CD4-positive, alpha-beta T cell treated with Interferon gamma for 1 hour (primary cell): ENCODE measurements at places on chromosomes 7 and 10.

GRCh38 chr10:49500412-49500811 is 38.5 kb downstream of the ERCC6 start:
- no peak for DNase-seq

DNA sequence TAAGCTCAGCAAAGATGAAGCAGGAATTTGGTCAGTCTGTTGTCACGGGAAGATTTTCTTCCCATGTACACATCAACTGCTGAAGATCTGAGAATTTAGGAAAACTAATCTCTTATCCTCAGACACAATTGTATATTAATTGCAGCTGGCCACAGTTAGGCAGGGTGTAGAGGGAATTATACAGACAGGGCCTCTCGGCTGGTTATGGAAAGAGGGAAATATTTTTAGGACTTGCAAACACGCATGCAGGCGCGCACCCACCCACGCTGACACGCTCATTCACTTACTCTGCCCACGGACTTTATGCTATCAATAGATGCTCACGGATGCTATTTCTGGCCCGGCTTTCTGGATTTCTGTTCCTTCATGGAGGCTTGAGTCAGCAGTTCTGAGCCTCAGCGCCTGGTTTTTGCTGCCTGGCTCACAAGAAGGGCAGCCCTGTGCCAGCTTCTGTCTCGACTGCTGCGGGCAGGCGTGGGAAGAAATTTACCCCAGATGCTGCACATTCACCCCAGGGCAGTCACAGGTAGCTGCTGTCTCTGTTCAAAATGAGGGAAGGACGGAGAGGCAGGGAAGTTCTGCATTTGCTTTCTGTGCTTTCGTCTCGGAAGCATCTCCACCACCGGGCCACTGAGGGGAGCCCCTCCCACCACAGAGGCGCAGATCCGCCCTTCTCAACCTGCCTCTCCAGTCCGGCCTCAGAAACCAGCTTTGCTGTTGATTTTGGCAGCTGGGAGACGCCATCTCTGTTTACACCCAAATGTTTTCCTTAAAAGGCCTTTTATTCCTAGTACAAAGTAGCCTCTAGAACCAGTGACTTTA is 116.3 kb upstream of the BTBD16 start:
- DNase-seq = no peak

GRCh38 chr7:104983076-104983577 is 30.9 kb upstream of the KMT2E start:
- DNase-seq = no peak

DNA sequence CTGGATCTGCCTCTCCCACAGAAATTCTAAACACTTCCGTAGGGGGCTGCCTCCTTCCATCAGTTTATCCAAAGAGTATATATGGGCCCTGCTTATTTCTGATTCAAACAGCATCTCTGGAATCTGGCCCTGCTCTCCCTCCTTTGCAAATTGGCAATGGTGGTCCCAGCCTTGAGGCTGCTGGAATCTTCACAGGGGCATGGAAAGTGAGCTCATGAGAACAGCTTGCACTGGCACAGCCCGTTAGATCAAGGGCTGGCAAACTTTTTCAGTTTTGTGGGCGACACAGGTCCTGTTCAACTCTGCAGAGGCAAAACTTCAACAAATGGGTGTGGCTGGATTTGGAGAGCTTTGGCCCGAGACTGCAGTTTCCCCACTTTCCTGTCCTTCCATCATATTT is 526.9 kb downstream of the KCNMA1 start:
- no peak for DNase-seq

DNA sequence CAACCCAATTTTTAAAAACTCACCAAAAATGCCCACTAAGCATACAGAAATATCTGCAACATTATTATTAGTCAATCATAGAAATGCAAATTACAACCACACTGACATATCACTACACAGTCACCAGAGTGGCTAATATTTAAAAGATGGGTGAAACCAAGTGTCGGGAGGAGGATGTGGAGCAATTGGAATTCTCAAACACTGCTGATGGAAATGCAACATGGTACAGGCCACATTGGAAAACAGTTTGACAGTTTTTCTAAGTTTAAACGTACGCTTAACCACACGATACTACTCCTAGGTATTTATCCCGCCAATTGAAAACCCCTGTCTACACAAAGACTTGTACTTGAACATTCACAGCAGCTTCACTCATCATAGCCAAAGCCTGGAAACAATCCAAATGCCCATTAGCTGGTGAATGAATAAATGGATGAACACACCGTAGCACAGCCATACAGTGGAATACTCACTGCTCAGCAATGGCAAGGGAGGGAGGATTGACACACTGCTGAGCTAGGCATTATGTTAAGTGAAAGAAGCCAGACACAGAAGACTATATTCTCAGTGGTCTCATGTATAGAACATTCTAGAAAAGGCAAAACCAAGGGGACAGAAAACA is 16.3 kb downstream of the GCK start:
- no peak for DNase-seq

DNA sequence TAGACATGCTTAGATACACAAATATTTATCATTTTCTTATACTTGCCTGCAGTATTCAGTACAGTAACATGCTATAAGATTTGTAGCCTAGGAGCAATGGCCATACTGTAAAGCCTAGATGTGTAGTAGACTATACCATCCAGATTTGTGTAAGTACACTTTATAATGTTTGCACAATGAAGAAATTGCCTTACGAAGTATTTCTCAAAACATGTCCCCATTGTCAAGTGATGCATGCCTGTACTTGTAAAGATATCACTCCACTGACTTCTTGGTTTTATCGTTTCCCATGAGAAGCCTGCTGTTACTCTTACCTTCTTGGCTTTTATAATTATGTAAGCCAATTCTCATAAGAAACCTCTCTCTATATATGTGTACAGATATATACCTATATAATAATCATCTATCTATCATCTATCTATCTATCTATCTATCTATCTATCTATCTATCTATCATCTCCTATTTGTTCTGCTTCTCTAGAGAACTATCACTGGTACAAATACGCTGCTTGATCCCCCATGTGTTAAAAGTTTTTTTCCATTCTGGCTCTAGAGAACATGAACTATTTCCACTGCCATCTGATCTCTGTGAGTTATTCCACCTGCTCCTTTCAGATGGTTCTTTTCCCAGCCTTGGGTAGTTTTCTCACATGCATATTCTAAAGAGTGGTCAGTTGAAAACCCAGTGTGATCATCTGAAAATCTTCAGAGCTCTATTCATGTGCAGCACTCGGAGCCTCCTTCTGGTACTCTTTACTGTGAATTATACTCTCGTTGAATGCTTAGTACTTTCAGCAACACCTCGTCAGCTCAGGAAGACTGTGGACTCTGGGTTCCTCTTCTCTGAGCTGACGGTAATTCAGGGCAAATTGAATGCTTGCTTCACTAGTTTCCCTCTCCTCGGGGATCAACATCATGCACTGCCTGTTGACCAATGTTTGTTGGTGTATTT is 14.5 kb upstream of the VCL start:
- no peak for DNase-seq

DNA sequence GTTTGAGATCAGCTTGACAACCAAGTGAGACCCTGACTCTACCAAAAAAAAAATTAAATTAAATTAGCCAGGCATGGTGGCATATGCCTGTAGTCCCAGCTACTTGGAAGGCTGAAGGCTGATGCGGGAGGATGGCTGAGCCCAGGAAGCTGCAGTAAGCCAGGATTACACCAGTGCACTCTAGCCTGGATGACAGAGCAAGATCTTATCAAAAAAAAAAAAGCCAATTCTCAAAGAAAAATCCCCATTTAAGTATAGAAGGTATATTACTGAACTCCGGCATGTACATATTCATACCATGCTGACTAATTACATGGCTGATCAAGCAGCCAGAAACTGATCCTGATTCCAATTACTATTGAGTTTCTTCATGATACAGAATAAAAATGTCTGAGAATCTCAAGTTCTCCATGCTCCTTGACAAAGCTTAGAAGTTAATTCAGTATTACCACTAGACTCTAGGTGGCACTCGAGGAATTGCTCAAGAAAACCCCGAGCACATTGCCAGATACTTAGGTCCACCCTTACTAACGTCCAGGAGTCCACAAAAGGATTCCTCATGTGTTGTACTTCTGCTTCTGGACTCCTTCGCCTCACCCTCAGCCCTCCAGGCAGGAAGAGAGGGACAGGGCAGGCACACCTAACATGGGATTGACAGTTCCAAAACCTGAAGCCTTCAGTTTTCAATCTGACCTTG is 148.9 kb downstream of the PARD3 start:
- no peak for DNase-seq

DNA sequence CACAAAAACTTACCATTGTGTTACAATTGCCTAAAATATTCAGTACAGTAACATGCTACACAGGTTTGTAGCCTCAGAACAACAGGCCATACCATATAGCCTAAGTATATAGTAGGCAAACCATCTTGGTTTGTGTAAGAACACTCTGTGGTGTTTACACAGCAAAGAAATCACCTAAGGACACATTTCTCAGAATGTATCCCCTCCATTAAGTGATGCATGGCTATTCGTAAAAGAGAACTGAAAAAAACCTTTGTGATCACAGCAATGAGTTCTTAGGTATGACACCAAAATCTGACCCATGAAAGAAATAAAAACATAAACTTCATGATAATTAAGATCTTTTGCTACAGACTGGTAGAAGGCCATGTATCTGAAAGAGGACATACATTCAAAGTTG is 121.5 kb downstream of the JMJD1C start:
- no peak for DNase-seq

DNA sequence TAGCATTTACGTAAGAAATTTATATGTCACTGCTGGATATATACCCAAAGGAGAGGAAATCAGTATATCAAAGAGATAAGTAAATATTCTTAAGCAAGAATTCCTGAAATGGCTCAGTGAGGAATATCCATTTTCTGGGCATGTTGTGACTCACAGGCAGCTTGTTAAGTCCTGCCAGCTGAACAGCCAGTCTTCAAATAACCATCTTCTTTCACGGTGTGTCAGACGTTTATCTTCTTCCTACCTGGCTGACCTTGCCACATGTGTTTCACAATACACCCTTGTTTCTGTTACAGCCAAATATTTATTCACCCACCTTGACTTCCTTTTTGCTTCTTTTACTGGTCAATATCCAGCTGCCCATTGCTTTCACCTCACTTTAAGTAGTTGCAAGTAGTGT is 648.1 kb downstream of the ANKRD7 start:
- DNase-seq = no peak

DNA sequence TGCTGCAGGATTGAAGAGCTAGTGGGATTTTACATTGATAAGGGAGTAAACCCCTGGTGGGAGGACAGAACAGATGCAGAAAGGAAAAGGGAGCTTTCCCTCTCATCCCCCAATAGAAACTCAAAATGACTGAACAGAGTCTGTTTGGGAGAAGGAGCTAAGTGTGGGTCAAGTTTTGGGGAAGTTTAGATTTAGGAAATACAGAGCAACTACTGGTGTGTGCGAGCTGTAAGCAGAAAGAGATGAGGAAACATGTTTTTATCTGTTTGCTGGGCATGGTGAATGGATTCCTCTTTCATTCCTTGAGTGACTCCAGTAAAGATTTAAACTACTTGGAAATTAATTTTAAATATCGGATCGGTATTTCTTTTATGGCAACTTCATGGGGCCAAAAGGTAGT is 132.7 kb downstream of the AOAH start:
- no peak for DNase-seq
